ENCODE measurements at places on chromosomes 2 and 18. TPM values are rescaled to one million over a fixed set of nuclear protein-coding genes. Genes with fewer than 3 reads are reported as not detected.

The GPR75 gene
- polyA plus RNA-seq: 0.38 TPM

The ANKRD30BL gene
- not detected for polyA plus RNA-seq

The ALPP gene
- not detected for polyA plus RNA-seq

The RGPD3 gene
- 0.09 TPM for polyA plus RNA-seq

The NAT8 gene
- polyA plus RNA-seq: not detected

The NT5DC4 gene
- not detected for polyA plus RNA-seq

- no peak for DNase-seq
- no peak overlapping the region for H3K27ac ChIP-seq
- no peaks in the 10 kb centered on the region for H3K36me3 ChIP-seq
- H3K4me3 ChIP-seq: no peak overlapping the region
- H3K27me3 ChIP-seq: no peaks in the 10 kb centered on the region
- no peaks in the 10 kb centered on the region for H3K4me1 ChIP-seq
Observed at GRCh38 chr2:227460070-227460485, 11.9 kb upstream of the AGFG1 start.

DNA sequence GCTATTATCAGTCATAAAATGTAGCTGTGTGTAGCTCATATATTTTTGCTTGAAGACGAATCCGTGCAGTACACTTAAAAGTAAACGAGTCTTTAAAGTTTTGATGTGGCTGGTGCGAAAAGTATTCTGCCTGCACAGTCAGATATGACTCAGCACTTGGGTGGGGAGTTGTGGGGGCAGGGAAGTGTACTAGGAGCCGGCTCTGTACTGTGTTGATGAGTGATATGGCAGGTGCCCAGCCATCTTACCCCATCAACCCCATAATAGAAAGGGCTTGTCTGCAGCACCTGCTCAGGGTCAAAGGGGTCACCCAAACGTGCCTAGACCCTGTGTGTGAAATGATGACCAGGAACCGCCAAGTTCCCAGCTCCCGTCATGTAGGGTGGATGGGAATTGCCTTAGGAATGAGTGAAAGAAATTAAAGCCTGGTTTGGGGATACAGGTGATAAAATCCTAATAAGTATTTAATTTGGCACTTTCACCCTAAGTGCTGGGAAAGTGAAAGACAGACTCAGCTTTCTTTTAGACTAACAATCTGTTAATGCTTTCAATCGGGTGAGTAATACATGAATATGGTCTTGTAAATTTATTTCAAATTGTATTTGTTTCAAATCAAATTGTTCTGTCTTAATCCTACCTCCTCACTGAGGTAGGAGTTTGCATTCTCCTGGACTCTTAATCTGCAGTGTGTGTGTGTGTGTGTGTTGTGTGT, 48.0 kb downstream of the BCL2L11 start:
- no peak overlapping the region for H3K4me3 ChIP-seq
- DNase-seq: peak; percentile 72
- H3K27me3 ChIP-seq: no peaks in the 10 kb centered on the region
- no peak overlapping the region for H3K27ac ChIP-seq

DNA sequence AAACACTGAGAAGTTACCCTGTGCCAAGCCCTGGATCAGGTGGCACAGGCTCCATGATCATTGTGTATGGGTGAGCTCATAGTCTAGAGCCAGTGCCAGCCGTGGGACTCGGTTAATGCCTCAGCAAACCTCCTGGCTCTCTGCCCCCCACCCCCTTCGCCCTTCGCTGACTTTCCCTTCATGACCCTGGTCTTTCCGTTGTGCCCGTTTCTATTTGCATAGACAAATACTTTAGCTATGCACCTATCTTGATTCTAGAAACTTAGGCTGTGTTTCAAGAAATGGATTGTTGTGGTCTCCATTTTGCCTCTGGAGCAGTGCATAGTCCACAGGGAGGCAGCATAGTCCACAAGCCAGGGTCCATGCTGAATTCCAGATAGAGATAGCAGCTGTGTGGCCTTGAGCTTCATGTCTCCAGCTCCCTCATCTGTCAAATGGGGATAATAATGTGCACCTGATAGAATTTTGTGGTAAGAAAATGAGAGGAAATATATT, 44.8 kb upstream of the KDM3A start:
- H3K4me1 ChIP-seq: peaks cover 23% of the 10 kb centered on the region
- H3K27me3 ChIP-seq: no peaks in the 10 kb centered on the region
- peak overlapping the region; percentile 46 for H3K4me3 ChIP-seq
- peak; percentile 52 for DNase-seq
- no peaks in the 10 kb centered on the region for H3K36me3 ChIP-seq
- peak overlapping the region; percentile 51 for H3K27ac ChIP-seq

DNA sequence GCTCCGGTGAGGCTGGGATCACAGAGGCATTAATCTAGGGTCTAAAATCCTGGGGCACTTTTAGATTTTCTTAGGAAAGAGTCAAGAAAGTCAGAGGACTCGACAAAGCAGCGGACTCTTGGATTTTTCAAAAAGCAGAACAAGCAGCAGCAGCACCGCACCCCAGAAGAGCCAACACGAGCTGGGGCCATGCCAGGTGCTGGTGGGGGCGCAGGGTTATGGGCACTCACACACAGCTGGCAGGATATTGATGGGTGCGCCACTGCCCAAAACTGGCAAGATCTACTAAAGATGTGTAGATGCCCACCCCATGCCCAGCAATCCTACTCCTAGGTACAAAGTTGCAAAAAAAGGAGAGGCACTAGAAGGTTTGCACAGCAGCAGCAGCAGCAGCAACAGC, 33.9 kb upstream of the SEMA4C start:
- no peak overlapping the region for H3K4me3 ChIP-seq
- H3K27ac ChIP-seq: no peak overlapping the region
- H3K27me3 ChIP-seq: no peaks in the 10 kb centered on the region
- peaks cover 17% of the 10 kb centered on the region for H3K4me1 ChIP-seq

GRCh38 chr2:143901185-143901842, 618.6 kb downstream of the ZEB2 start:
- no peaks in the 10 kb centered on the region for H3K27me3 ChIP-seq
- no peaks in the 10 kb centered on the region for H3K4me1 ChIP-seq
- no peaks in the 10 kb centered on the region for H3K36me3 ChIP-seq
- no peak for DNase-seq
- H3K4me3 ChIP-seq: no peak overlapping the region
- H3K27ac ChIP-seq: no peak overlapping the region

GRCh38 chr2:170217778-170218251, 39.9 kb downstream of the MYO3B start:
- H3K36me3 ChIP-seq: no peaks in the 10 kb centered on the region
- no peak overlapping the region for H3K27ac ChIP-seq
- H3K4me1 ChIP-seq: no peaks in the 10 kb centered on the region
- H3K4me3 ChIP-seq: no peak overlapping the region

DNA sequence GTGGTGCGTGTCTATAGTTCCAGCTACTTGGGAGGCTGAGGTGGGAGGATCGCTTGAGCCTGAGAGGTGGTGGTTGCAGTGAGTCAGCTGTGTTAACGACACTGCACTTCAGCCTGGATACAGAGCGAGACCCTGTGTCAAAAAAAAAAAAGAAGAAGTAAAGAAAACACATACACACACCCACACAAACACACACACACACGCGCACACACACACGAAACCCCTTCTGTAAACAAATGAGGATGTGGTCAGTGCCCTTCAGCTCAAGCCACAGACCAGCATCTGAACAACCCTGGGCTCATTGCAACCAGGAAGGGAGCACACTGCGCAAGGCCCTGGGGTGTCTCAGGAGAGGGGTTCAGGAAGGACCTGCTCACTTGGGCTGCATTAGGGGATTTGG, 47.9 kb upstream of the KCNF1 start:
- DNase-seq: no peak
- peaks cover 3% of the 10 kb centered on the region for H3K27me3 ChIP-seq
- H3K27ac ChIP-seq: no peak overlapping the region
- H3K4me1 ChIP-seq: peaks cover 26% of the 10 kb centered on the region
- H3K4me3 ChIP-seq: no peak overlapping the region

DNA sequence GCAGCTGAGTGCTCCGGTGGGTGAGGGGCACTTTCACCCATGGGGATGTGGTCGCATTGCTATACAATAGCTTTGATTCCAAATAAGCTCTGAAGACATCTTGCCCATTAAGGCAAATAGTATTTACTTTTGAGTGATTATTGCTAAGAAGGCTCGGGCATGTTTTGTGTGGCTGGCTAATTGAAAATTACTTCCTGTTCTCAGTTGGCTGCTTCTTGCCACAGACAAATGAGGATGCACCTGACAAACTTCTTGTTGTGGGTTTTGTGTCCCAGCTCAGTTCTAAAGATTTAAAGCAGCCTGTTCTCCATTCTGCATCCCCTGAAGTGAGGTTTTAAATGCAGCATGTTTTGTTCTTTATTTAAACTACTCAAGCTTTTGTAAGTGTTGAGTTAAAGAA, 88.3 kb downstream of the KCNS3 start:
- no peak overlapping the region for H3K4me3 ChIP-seq
- H3K4me1 ChIP-seq: no peaks in the 10 kb centered on the region
- no peak overlapping the region for H3K27ac ChIP-seq

- no peak for DNase-seq
- no peak overlapping the region for H3K4me3 ChIP-seq
- no peaks in the 10 kb centered on the region for H3K27me3 ChIP-seq
- no peaks in the 10 kb centered on the region for H3K36me3 ChIP-seq
- no peak overlapping the region for H3K27ac ChIP-seq
Observed at GRCh38 chr2:103327386-103327785, 565.6 kb downstream of the TMEM182 start.

DNA sequence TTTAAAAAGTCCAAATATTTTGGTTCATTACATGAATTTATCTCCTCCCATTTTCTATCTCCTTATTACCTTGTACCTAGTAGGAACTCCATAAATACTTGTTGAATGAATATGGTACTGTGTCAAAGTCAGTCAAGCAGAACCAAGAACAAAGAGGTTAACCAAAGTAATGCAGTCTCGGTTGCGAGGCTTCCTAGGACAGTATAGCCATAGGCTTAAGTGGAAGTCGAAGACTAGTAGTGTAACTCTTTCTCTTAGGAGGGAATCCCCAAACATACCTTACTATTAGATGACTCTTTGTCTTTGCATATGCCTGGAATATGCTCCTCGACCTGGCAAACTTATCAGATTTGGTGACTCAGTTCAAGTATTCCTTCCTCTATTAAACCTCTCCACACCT, 4.8 kb downstream of the LIPT1 start:
- no peak overlapping the region for H3K27ac ChIP-seq
- DNase-seq: no peak
- H3K27me3 ChIP-seq: no peaks in the 10 kb centered on the region

DNA sequence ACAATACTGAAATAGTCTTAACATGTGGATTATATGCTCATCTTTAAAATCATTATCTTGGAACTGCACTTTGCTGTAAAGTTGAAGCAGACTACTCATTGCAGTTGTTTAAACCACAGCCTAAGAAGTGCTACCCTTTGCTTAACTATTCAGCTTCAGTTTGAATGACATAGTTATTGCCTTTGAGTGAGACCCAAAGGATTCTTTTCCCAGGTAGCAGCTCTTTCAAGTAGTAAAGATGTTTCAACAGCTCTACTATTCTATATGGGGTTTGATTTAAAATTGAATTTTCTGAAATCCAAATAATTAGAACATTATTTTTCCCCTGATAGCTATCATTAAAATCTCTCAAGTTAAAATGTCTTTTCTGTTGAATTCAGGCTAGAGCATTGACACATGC, 1.1 kb downstream of the SCG2 start:
- H3K4me3 ChIP-seq: no peak overlapping the region
- DNase-seq: no peak
- peaks cover 3% of the 10 kb centered on the region for H3K27me3 ChIP-seq
- no peaks in the 10 kb centered on the region for H3K4me1 ChIP-seq
- no peak overlapping the region for H3K27ac ChIP-seq

DNA sequence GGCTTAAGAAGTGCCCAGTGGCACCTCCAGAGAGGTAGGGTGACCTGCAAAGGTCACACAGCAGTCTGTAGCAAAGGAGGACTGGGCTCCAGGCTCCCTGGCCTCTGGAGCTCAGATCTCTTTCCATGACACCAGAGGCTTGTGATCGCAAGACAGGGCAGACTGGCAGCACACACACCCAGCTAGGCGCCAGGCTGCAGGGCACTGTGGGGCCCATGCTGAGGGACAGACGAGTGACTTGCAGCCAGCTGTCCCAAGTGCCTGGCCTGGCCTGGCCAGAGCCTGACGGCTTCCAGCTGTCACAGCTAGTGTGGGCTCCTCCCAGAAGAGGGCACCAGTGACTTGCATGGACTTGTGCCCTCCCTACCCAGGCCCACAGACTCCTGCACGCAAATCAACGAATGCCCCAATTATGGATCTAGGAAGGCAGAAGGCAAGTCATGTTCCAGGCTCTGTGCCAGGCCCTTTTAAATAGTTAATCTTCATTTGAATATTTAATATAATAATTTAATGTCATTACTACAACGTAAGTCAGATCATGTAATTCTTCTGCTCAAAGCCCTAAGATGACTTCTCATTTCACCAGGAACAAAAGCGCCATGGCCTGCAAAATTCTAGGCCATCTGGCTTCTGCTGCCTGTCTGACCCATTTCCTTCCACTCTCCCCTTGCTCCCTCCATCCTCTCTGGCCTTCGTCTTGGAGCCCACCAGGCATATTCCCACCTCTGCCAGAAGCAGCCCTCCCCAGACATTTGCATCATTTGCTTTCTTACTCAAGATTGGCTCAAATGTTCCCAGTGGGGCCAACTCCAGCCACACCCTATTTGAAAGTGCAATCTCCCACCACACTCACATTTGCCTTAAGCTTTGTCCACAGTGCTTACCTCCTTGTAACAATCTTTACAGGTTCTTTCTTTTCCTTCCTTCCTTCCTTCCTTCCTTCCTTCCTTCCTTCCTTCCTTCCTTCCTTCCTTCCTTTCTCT, 3.7 kb upstream of the SPEG start:
- no peak overlapping the region for H3K4me3 ChIP-seq
- H3K4me1 ChIP-seq: peaks cover 22% of the 10 kb centered on the region
- DNase-seq: peak; percentile 92
- peak overlapping the region; percentile 99 for H3K27ac ChIP-seq
- H3K27me3 ChIP-seq: no peaks in the 10 kb centered on the region

GRCh38 chr18:35430721-35431373, 53.7 kb upstream of the ZNF396 start:
- no peaks in the 10 kb centered on the region for H3K27me3 ChIP-seq
- no peaks in the 10 kb centered on the region for H3K36me3 ChIP-seq
- H3K4me3 ChIP-seq: no peak overlapping the region
- no peak overlapping the region for H3K27ac ChIP-seq

GRCh38 chr2:197184959-197185586, 125.5 kb downstream of the ANKRD44 start:
- peak overlapping the region; percentile 77 for H3K27ac ChIP-seq
- no peaks in the 10 kb centered on the region for H3K27me3 ChIP-seq
- peaks cover 17% of the 10 kb centered on the region for H3K4me1 ChIP-seq
- peak; percentile 91 for DNase-seq
- H3K4me3 ChIP-seq: no peak overlapping the region

DNA sequence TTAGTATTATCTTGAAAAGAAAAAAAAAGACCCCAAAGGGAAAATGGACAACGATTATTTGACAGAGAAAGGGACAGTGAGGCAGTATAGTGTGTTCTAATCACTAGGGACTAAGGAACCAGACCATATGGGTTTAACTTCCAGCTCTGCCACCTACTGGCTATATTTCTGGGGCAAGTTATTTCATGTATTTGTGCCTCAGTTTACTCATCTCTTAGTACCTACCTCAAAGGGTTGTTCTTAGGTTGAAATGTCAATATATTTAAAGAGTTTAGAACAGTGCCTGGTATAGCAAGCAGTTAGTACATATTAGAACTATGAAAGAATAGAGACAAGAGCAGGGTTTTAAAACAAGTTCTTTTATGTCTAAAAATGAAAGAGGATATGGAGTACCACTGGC, 42.7 kb downstream of the PRKD3 start:
- peaks cover 4% of the 10 kb centered on the region for H3K36me3 ChIP-seq
- DNase-seq: no peak
- no peaks in the 10 kb centered on the region for H3K4me1 ChIP-seq
- no peak overlapping the region for H3K4me3 ChIP-seq
- no peaks in the 10 kb centered on the region for H3K27me3 ChIP-seq

All from psoas muscle (tissue), 8 donors.